ENCODE measurements at places on chromosomes 12 and 14.
A peak's percentile ranks its signal among the peaks of the same experiment; 100 is the strongest.

DNA sequence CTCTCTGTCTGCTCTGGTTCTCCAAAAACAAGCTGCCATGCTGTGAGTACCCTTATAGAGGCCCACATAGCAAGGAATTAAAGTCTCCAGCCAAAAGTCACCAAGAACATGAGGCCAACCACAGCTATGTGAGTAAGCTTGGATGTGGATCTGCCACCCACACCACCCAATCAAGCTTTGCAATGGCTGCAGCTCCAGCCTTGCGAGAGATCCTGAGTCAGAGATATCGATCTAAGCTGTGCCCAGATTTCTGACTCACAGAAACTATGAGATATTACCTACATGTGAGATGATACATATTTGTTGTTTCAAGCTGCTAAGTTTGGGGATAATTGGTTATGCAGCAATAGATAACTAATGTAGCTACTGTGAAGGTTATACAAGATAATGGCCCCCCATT is 15.5 kb upstream of the TMEM233 start:
- no peak for DNase-seq

GRCh38 chr14:42994051-42994736 is 1387.5 kb downstream of the LRFN5 start:
- no peak for DNase-seq

GRCh38 chr14:42335918-42336317 is 729.2 kb downstream of the LRFN5 start:
- no peak for DNase-seq

- peak; percentile 27 for DNase-seq
Observed at GRCh38 chr12:21502164-21502496, 541 bp downstream of the GOLT1B start.

- no peak for DNase-seq
Observed at GRCh38 chr14:103020271-103021170, 36.8 kb downstream of the CDC42BPB start.

DNA sequence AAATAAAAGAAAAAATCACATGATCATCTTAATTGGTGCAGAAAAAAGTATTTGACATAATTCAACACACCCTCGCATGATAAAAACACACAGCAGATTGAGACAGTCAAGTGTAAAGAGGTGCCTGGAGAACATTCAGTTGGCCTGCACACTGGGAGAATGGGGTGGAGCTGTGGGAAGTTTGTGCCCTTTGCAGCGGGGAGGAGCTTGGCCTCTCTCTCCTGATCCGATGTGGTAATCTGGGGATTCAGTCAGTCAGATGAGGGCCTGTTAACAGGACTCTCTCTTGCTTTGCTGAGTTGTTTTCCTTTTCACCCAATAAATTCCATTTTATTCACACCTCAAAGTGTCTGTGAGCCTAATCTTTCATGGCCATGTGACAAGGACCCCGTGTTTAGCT is 5.9 kb downstream of the SERPINA6 start:
- DNase-seq = no peak

- DNase-seq = no peak
Observed at GRCh38 chr14:91681118-91681517, 50.8 kb downstream of the CATSPERB start.

GRCh38 chr14:103530390-103530789 is 1.4 kb downstream of the TRMT61A start:
- DNase-seq = no peak

DNA sequence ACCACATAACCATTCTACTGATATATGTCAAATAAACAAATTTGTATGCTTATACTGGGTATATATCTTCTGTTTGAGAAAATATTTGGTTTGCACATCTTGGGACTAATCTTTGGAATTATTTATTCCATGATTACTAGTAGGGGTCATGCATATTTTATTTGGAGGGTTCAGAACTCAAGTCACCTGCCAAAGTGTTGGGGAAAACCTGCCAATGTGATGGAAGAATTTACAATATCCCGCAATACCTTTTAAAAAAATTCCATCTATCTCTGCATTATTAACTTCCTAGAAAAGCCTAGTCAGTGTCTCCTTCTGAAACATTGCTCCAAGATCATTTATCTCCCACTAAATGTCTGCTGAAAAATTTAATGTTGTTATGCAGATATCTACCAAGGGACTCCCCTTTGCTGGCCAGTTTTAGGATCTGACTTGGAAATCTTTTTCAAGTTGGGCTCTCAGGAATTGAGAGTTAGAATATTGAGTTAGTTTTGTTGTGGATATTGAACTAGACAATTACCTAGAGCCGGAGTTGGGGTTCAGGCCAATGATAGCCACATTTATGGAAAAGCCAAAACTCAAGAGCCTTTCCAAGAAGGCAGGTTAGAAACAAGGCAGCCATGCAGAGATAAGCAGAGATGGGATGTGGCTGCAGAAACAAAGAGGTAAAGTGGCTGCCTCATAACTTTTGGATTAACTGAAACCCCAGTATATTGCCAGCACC is 425.2 kb downstream of the ADAMTS20 start:
- DNase-seq = no peak

GRCh38 chr12:85516667-85517325 is 236.8 kb downstream of the ALX1 start:
- no peak for DNase-seq

DNA sequence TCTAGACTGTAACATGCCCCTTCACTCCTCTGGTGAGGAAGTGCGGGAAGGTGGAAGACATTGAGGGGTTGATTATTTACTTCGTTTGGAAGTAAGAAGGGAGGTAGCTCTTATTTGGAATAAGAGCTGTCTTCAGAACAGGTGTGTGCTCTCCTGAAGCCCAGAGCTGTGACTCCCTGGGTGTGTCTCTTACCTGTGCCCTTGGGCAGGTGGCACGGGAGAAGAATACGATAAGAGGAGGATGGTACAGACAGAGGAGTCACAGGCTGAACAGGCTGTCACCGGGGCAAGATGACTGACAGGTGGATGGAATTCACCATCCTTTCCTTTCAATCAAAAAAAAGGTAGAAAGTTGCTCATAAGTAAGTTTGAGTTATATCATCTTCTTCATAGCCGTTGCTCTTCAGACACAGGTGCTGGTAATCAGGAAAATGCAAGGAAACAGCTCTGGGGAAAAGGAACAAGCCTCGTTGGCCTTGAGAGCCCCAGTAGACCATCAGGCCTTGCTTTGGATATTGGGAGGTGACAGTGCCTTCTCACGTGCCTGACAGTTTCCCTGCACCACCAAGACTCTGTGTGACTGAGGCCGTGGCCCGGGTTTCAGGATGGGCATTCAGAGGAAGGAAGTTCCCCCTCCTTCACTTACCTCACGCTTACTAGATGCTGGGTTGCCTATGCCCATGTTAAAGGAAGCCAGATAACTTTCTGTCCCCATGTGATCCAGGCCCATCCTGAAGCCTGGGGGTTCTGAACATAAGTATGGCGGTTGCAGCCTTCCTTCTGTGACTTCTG is 120.4 kb downstream of the ETV6 start:
- no peak for DNase-seq

GRCh38 chr12:76820888-76821482 is 57.1 kb downstream of the ZDHHC17 start:
- DNase-seq = no peak

- DNase-seq = peak; percentile 46
Observed at GRCh38 chr12:81992461-81992860, 233.3 kb upstream of the PPFIA2 start.

- DNase-seq = no peak
Observed at GRCh38 chr12:70948236-70948975, 27.9 kb upstream of the PTPRR start.

GRCh38 chr12:74391283-74391682 is 146.4 kb upstream of the ATXN7L3B start:
- DNase-seq = no peak

DNA sequence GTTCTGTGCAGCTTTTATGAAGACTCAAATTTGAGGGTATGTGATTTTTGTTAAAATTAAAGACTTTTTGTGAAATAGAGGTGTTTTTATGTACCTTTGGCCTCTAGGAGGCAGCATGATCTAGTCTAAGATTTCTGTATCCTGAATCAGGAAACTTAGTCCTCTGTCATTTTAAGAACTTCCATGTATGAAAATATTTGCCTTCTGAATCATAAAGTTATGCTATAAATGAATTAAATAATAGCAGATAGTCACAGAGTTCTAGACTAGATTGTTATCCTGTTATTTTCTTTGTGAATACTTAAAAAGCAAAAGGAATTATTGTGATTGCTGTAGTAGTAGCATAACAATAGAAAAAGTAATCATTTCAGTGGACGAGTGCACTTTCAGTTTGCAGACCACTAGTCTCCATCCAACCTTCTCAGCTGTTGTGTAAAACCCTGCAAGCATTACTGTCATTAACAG is 56.3 kb downstream of the FGD4 start:
- no peak for DNase-seq

DNA sequence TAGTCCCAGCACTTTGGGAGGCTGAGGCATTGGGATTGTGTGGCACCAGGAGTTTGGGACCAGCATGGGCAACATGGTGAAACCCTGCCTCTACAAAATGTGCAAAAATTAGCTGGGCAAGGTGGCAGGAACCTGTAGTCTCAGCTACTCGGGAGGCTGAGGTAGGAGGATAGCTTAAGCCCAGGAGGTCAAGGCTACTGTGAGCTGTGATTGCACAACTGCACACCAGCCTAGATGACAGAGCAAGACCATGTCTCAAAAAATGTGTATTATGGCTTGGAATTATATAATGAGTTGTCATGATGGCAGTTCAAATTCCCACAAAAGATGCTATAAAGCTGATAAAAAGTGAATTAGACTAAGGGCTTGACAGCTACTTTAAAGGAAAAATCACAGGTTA is 20.6 kb upstream of the TMPRSS12 start:
- no peak for DNase-seq

DNA sequence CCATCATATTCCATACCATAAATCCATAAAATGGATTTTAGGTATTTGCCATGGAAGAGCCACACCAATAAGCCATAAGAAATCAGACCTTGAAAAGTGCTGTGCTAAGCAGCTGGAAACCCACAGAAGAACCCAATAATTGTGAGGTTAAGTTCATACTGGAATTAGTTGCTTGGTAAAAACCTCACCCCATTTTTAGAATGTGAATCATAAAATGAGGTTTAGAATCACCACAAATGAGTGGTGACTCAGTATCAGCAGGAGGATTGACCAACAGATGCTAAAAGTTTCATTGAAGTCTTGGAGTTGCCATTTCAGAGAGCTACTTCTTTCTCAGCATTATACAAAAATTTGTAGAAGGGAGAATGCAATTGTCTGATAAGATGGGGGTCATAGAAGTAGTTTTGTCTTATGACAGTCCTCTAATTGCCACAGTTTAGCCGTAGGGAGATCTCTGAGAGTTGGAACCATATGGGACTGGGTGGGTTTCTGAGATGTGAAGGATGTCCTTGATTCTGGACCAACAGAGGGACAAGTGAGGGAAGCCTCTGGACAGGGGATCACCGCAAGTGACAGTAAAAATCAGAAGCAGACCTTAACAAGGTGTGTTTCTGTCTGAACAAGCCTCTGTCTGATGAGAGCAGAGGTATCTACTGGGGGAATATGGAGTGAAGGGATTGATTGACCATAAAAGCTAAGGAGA is 1.4 kb upstream of the STON2 start:
- no peak for DNase-seq

DNA sequence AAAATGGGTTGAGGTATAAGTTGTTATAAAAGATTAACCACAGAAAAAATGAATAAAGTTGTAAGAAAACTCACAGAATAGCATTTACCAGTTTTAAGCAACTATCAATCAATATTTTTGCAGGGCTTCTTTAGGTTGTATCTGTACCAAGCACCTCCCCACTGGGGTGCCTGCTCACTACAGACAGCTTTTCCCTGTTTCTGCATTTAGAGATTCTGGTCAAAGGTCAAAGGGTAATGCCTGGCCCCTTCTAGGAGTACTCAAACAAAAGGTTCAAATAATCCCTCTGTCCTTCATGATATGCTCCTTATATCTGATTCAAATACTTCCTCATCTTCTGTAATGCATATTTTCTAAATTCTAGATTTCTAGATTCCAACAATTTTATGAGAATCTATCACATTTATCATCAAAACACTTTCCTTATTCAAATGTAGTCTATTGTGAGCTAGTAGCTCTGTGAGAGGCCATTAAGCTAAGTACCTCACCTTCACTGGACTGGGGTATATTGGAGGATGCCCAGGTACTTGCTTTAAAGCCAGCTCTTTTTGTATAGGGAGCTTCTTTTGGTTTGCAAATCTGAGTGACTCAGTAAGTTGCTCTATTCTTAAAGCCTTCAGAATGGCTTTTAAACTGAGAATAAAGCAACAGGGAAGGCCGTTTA is 120.7 kb upstream of the PTPRB start:
- DNase-seq = no peak

GRCh38 chr14:82886670-82887069 is 1353.0 kb upstream of the SEL1L start:
- no peak for DNase-seq

DNA sequence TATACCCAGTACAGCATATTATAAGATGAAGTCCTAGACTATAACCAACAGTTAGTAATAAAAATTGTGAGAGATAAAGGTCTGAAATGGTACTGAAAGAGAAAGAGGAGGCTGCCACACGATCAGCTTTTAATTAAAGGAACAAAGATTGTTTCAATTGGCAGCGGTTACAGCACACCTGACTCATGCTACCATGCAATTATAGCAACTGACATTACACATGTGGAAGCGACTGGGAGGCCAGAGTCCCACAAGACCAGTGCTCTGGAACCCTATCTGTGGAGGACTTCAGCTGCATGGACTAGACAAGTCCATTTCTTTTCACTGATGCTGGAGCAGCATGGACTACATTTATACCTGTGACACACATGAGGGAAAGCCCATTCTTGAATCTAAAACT is 55.2 kb downstream of the SEL1L start:
- DNase-seq = no peak

GRCh38 chr12:95681210-95681765 is 109.3 kb downstream of the NTN4 start:
- DNase-seq = no peak

DNA sequence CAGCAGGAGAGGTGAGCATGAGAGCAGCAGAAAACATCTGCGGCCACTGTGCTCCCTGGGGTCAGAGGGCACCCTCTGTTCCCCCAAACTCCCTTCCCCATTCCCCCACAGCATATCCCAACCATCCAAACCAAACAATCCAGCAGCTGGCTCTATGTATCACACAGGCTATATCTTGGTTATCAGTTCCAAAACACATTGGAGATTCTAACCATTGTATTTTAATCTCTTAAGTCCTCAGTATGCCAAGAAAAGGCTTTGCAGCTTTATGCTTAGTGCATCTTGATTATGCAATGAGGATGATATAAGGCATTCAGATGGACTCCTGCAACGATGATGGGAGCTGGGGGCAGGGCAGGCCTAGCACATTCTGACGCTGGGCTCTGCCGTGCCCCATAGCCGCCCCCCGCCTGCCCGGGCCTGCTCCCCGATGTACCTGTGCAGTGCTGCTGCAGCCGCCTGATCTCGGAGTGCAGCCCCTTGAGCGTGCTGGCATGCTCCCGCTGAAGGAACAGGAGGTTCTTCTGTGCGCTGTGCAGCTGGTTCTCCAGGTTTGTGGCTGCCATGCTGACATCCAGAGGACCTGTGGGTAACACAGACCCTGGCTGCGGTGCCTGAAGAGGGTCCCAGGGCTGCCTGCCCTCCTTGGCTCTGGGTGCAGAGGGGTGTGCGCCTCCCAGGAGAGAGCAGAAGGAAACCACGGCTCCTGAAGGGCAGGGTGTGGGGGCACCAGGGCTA is 29.6 kb downstream of the CCDC92 start:
- DNase-seq = no peak
